NCI-H1436 (cell line): ENCODE measurements at places on chromosomes 5 and 9.

- no peak for DNase-seq
These were observed 35.2 kb upstream of the SPATA31C2 start for GRCh38 chr9:88173378-88173999.

DNA sequence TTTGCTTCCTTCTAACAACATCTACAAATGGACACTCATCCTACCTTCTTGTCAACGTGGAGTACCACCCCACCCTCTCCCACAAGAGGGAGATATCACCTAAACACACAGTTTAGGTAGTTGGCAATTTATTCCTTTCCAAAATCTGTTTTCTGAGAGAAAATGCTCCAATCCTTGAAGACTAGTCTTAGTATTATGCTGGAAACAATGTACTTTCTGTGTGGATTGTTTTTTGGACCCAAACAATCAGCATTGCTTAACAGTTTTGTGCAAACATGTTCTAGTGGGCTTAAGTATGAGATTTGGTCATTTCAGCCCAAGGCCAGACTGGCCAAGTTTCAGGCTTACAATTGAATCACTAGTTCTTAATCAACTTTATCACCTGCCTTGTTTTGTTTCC is 359.1 kb downstream of the ARHGEF28 start:
- no peak for DNase-seq

GRCh38 chr9:34195143-34195542 is 16.3 kb downstream of the UBAP1 start:
- no peak for DNase-seq

DNA sequence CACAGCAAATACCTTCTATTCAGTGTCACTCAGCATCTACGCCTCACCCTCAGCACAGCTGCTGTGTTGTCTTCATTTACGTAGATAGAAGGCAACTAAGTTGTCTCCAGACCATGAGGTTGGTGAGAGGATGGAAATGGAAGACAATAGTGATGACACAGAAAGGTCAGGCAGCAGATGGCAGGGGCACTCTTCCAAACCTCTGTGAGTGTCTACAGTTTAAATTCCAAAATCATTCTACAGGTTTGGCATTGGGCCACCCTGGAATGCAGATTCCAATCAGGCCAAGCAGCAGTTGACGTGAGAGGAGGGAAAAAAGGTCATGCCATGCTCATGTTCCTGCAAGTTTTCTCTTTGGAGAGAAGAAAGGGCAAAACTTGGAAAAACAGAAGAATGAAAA is 68.7 kb upstream of the ADAMTSL1 start:
- no peak for DNase-seq

DNA sequence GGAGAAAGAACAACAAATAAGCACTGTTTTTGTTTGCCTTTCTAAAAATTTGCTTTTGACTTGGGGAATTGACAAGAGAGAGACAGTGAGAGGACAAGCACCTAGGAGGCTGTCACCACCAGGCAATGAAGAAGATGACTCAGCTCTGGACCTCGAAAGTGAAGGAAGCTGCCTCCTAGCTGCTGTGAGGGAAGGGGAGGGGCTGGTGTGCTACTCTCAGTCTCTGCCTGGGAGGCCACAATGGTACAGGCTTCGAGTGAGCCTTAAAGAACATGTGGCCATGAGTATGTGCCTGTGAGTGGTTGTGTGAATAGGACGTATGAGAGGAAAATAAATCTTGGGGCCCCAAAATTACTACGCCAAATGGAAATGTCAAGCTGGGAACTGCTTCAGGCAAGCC is 7.1 kb upstream of the PLK2 start:
- no peak for DNase-seq

GRCh38 chr5:53469946-53470687 is 10.3 kb upstream of the FST start:
- DNase-seq, result no peak

- DNase-seq, result no peak
These were observed 267.0 kb upstream of the NUDT12 start for GRCh38 chr5:103829585-103829984.

DNA sequence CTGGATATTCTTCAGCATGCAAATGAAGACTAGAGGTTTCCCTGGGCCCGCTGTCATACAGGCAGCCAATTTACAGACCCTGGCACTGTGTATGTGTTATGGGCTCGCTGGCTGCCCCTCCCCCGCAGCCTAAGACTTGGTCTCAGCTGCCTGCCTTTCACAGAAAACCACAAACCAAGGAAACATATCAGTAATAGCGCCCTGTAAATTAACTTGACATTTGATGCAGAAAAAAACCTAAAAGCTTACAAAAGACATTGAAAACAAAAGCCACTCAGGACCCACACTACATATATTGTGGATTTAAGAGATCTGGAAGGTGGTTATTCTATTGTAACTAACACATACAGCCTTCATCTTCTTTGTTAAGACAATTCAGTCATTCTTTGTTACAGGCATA is 287.0 kb upstream of the TMEM161B start:
- no peak for DNase-seq

- DNase-seq, result no peak
These were observed 53.6 kb upstream of the GABRB2 start for GRCh38 chr5:161600156-161600555.

GRCh38 chr9:96574931-96575351 is 44.7 kb downstream of the CDC14B start:
- no peak for DNase-seq

- no peak for DNase-seq
These were observed 67.0 kb upstream of the KLF9 start for GRCh38 chr9:70481471-70481870.

DNA sequence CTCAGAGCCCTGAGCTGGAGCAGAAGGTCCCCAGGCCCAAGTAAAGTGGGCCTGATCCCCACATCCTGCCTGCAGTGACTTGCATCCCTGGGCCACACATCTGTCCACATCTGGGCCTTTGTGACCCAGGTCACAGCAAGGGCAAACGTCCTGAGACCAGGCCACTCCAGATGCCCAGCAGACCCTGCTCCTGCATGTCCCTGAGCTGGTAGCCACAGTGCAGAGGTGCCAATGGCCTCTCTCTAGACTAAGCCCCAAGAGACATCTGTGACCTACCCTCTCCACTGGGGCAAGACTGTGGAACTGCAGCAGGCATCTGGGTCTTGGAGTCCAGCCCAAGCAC is 2.5 kb downstream of the FLT4 start:
- DNase-seq, result no peak

DNA sequence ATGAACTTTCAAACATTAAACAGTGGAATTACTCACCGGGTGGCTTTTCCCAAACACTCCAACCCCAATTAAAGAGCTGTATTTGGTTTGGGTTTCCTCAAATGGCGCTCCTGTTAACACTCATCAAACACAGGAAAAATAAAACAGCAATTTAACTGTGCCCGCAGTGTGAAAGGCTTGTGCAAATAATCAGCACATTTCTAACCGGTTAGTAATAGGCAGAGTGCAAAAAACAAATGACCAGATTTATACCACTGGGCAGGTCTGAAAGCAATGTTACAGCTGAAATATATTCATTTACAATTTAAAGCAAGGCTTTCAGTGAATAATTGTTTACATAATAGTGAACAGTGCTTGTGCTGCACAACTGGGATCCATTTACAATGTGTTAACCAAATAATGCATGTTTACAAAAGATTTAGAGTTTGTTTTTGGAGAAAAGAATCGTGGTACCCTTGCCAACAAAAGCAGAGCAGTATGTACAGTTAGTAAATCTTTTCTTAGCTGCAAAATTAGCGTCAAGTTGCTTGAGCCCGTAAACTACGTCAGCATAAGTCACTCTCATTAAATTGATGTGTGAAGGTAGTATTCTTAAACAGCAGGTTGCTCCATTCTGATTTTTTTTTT is 662.9 kb upstream of the ZNF608 start:
- no peak for DNase-seq

DNA sequence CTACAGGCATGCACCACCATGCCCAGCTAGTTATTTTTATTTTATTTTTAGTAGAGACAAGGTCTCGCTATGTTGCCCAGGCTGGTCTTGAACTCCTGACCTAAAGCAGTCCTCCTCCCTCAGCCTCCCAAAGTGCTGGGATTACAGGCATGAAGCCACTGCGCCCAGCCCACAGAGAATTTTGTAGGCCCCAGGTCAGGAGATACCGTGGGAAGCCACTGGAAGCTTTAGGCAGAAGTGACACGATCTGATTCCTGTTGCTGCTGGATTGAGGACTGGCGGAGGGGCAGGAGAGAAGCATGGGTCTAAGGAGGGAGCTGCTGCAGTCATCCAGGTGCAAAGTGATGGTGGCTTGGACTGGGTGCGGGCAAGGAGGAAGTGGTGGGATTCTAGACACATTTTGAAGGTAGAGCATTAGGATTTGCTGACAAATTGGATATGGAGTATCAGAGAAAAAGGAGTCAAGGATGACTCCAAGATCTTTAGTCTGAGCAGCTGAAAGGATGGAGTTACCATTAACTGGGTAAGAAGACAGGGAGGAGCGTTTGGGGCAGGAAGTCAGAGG is 20.7 kb downstream of the TCF7 start:
- no peak for DNase-seq

DNA sequence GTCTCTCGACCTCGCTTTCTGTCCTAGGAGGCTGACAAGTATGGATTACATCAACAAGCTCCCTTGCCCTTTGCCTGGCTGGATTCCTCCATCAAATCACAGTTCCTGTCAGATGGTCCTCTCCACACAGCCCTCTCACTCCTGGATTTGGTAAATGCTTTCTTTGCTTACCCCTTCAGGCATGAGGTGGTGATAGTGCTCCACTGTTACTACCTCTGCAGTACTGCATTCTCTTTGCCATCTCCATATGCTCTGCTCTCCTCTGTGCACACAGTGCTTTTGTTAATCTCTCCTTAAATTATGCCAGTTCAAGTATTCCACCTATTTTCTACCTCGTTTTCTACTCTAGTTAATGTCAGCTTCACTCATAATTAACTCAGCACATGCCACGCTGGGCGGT is 279.2 kb downstream of the DMAC1 start:
- no peak for DNase-seq

DNA sequence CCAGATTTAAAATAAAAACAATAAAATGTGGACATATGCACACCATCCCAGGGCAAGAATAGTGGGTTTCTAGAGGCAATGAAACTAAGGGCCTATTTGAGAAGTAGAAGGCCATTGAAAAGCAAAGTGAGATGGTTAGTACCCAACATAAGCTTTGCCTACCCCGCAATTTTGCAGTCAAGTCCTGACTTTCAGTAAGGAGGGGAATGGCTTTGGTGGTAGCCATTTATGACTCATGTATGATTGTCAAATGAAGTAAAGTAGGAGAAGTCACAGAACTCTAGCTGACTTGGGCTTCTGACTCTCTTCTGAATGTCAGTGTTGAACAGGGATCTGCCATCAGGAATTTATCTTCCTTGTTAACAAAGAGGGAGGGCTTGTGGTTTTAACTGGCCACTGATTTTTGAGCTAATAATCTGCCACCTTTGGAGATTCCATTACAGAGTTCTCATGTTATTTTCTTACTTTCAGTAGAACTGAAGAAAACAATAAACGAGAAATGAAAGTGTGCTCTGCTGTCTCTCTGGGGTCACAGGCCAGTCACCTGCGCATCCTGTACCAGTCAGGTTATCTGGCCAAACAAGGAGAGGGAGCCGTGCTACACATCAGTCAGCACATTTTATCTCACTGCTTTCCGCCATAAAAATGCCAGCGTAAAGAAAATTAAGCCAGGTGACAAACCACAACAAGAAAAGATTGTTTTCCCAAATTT is 14.3 kb upstream of the SNCAIP start:
- no peak for DNase-seq
